NCI-H2081 treated with DMSO at 0.1 percent for 48 hours (cell line): ENCODE measurements at places on chromosomes 4 and X.

GRCh38 chr4:168421671-168422070 is 58.6 kb downstream of the DDX60L start:
- DNase-seq = no peak

DNA sequence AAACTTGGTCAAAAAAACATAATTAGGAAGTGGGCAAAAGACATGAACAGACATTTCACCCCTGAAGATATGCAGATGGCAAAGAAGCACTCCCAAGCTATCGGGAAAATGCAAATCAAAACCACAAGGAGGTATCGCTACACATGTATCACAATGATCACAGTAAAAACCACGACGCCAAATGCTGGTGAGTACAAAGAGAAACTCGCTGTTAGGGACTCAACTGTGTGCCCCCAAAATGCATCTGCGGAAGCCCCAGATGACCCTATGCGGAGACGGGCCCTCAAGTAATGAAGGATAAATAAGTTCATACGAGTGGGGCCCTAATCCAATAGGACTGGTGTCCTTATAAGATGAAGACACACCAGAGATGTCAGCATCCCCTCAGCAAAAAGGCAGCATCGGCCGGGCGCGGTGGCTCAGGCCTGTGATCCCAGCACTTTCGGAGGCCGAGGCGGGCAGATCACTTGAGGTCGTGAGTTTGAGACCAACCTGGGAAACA is 10.2 kb downstream of the GAK start:
- DNase-seq = no peak

GRCh38 chrX:319579-320125 is 1.1 kb upstream of the GTPBP6 start:
- no peak for DNase-seq

GRCh38 chrX:77087529-77088169 is 359.5 kb upstream of the FGF16 start:
- DNase-seq = no peak

DNA sequence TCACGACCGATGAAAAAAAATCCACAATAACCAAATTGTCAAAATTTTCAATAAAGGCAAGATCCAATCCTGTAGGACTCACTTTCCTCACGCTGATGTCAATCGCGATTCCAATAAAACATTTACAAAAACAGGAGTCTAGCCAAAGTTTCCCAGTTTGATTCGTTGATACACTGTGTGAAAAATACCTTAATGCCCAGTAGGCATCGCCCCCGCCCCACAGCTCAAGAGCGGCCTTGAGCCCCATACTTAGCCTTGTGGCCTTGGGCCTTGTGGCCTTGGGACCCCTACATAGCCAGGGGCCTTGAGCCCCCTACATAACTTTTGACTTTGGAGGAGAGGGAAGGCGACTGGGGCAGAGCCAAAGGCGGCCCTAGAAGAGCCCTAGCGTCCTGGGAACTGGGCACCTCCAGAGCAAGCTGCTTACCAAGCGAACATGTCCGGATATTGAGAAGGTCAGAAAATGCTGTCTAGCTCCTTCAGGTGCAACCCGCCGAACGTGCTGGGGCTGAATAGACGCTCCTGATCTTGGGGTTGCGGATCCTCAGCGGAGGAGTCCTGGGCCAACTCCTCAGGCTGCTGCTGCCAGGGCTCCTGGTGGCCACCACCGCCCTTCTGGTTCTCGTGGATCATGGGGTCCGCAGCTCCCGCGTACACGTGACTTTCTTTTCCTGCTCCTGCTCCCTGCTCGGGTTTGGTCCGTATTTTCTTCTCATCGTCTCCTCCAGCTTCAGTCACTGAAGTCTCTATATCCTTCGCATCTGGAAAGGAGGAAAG is 62.9 kb downstream of the RHOXF2B start:
- no peak for DNase-seq

- no peak for DNase-seq
Observed at GRCh38 chr4:98363431-98363830, 102.2 kb downstream of the RAP1GDS1 start.

GRCh38 chr4:27930291-27930690 is 1069.7 kb downstream of the STIM2 start:
- DNase-seq = no peak

DNA sequence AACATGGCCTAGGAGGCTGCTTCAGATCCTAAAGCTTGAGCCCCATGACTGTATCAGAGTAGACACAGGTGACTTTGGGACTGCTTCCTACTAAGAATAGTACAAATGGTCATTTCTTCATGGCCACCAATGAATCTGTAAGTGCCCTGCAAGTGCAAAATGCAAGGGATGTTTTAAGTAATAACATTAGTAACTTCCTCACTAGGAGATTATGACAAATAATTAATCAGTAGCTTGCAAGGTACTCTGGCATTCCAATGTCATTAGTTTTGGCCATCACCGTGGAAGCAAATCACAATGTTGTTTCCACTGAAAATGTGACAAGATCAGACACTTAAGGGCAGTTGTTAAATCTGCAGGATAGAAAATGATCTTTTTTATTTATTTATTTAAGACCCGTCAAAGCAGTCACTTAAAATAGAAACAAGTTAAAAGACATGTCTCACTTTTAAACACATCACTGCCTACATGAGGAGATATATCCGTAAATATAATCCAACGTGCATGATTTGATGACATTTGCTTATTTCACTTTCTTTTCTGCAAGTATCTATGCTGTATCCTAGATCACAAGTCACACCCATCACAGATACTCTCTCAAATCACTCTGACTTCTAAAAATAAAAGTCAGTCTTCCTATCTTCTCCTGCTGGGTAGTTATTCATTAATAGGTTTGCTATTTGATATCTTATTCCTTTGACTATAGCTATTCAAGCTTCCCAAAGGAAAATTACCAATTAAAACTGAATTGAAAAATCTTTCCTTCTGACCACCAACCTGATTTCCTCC is 400.6 kb downstream of the IL15 start:
- DNase-seq = no peak

- DNase-seq = no peak
Observed at GRCh38 chrX:148316446-148316845, 184.0 kb upstream of the AFF2 start.

DNA sequence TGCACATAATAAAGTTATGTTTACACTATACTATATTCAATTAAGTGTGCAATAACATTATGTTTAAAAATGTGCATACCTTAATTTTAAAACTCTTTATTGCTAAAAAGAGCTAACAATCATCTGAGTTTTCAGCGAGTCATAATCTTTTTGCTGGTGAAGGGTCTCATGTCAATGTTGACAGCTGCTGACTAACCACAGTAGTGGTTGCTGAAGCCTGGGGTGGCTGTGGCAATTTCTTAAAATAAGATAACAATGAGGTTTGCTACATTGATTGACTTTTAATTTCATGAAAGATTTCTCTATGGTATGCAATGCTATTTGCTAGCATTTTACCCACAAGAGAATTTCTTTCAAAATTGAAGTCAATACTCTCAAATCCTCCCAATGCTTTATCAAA is 58.6 kb downstream of the C4orf46 start:
- DNase-seq = no peak

DNA sequence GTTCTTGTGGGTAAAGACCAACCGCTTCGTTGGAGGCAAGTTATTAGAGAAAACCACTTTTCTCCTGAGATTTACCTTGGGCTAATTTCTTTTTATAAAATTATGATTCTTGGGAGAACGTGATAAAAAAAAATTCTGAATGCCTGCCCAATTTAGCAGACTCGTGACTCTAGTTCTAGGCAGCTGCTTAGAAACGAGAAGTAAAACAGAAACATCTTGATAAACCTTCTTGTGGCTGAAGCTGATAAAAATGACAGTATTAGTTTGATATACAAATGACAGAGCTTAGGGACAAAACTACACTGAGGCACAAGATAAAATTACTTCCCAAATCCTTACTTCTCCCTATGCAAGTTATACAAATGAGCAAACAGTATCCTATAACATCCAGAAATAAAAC is 458.9 kb upstream of the TEX13C start:
- DNase-seq = no peak

GRCh38 chr4:54496412-54496811 is 161.3 kb upstream of the KIT start:
- no peak for DNase-seq

- DNase-seq = no peak
Observed at GRCh38 chr4:528296-528695, 29.3 kb downstream of the PIGG start.

DNA sequence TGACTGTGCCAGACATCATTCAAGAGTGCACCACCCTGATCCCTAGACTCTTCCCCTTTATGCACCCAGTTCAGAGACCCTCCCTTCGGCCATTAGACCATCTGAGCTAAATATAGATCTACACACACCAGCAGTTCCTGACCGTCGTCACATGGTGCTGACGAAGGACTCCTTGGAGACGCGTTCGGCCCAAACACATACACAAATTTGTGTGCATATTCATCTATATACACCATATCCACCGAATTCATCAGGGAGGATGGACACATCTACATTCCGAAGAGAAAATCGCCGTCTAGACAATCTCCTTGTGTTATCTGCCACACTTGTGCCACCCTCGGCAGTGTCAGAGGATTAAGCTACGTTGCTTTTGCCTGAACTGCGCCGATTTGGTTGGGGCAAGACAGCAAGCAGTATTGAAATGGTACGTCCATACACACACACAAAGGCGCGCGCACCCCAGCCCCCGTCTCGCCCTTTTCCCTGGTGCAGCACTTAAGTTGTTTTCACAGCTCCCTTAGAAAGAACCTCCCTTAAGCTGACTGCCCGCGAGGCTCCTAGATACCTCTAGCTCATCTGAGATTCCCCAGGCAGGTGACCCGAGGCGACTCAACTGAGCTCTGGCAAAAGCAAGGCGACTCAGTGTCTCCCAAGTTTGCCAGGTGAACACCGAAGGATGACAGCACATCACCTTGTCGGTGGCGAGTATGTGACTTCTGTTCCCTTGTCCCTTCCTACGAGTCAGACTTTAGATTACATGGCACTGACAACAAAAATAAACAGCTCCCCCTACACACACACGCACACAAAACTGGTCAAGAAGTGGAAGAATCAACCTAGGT is 1.0 kb downstream of the RASGEF1B start:
- no peak for DNase-seq

GRCh38 chr4:84099599-84099998 is 399.5 kb downstream of the NKX6-1 start:
- no peak for DNase-seq

- no peak for DNase-seq
Observed at GRCh38 chr4:26268246-26268645, 52.6 kb upstream of the RBPJ start.
